ENCODE measurements at places on chromosomes 13 and 19.

DNA sequence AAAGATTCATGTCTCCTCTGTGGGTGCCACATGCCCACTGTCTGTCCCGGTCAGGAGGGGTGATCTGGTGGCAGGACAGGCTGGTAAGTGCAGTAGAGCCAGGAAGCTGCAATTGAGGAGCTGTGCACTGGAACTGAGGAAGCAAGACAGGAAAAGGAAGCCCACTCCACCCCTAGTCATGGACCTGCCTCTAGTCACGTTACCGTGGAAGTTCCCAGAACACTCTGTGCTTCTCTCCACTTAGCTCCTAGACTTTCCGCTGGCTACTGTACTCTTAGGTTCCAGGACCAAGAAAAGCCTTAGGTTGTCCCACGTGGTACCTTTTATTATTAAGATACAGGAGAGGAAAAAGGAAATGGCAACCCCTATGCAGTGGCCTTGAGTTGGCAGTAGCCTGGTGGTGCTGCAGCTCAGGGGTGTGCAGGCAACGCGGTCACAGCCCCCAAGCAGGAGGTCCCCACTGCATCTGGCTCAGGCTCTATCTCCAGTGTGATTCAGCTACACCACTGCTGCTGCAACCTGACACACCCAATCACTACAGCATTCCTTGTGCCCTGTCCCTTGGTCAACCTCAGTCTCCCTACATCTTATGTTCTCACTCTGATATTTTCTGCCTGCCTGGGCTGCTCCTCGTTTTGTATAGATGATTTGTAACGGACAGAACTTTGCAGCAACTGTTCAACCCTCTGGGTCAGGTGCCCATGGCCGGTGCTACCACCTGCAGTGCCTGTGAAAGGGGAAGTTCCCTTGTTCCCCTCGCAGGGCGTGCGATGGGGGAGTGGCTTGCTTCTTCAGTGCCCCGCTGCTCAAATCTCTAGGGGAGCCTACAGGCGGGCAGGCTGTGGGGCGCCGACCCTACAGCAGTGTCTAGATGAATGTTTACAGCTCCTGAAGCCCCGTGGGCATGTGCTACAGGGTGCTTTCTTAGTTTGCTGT, 24.4 kb upstream of the GPR12 start:
- peak; percentile 53 for DNase-seq

DNA sequence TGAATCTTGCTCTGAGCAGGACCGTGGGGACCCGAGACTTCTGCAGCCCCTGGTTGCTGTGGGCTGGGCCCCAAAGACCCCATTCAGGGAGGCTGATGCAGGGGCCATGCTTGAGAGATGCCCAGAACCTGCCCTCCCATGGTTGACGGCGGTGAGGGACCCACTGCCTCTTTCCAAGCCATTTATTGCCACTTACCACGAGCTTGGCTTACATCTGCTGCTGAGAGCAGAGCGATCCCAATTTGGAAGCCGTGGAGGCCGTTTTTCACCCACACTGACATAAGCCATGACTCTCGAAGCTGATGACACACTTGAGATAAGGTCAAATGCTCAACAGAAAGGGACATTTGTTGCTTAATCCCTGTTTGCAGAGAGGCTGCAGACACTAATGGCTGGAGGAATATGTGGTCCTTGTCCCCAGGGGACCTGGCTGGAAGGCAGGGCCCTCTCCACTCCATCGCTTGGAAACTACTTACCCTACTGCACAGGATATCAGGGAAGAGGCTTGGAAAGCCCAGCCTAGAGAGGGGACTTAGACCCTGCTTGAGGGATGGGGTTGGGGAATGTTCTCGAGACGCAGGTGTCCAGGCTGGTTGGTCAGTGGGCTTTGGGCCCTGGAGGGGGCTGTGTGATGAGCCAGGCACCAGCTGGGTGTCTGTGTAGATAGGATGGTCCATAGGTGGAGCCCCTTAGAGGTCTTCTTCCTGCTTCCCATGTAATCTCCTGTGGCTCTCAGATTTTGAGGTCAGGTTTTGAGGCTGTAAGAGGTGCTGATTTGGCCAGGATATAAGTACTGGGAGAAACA, 15.3 kb downstream of the ZNF536 start:
- no peak for DNase-seq

DNA sequence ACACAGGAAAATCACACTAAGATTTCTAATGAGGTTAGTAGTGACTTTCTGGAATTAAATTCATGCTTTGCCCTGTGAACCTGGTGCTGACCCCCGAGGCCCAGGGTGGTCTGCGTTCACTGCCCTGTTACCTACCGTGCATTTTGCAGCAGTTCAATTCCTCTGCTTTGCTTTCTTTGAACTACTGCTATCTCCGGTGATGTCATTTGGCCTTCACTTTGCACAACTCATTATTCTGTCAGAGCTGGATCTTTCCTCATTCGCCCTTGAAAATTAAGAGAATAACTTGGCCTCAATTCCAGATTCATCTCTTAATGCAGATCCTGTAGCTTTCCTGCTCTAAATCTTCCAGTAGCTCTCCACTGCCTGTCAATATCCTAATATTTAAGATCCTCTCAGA, 8.8 kb upstream of the LRRC63 start:
- DNase-seq, result no peak

DNA sequence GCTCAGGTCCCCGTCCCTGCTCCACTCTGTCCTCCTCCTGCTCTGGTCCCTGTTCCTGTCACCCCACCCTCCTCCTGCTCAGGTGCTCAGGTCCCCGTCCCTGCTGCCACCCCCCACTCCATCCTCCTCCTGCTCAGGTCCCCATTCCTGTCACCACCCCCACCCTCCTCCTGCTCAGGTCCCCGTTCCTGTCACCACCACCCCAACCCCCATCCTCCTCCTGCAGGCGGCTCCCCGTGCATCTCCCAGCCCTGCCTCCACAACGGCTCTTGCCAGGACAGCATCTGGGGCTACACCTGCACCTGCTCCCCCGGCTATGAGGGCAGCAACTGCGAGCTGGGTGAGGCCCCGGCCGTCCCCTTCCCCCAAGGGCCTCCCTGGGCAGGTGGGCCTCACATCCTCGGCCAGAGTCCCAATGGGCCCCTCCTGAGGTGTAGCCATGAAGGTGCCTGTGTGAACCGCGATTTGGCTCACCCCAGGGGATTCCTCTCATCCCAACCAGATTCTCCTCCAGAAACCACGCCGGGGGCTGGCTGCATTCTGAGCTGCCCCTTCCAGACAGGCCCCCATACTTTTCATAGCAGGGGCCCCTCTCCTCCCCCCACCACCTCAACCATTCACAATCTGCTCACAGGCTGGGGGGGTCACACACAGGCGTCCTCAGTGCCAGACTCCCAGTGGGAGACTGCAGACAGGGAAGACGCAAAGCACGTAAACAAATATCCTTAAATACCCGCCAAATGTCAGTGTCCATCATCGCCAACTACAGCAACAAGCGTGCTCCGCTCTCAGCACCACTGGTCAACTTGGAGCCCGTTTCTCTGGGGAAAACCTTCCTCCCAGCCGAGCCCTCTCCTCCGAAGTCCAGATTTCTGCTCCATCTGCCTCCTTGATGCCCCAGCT, 4.6 kb downstream of the PROZ start:
- DNase-seq, result no peak

- no peak for DNase-seq
Measured at GRCh38 chr13:113756441-113757097, 2.5 kb upstream of the TMEM255B start.

DNA sequence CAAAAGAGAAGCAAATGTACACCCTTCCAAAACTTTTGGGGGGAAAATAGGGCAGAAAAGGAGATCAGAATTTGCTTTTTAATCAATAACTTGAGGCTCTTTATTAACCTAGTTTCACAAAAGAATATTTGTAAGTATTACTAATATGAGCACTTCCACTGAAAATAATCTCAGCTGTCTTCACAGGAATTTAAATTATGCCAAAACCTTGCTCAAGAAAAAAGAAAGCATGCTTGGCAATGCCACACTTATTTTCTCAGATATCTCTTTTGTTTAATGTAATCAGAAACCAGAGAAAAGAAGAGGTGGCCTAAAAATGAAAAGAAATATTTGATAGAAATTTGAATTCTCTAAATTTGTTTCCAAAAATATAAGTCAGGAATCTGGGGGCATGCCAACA, 234.9 kb upstream of the GPC6 start:
- DNase-seq, result no peak

- DNase-seq, result peak; percentile 88
Measured at GRCh38 chr19:19670070-19670551, 1.5 kb downstream of the ZNF101 start.

Data from GM23338 (cell line).